H1 (cell line): ENCODE measurements at places on chromosomes 16 and 17.

DNA sequence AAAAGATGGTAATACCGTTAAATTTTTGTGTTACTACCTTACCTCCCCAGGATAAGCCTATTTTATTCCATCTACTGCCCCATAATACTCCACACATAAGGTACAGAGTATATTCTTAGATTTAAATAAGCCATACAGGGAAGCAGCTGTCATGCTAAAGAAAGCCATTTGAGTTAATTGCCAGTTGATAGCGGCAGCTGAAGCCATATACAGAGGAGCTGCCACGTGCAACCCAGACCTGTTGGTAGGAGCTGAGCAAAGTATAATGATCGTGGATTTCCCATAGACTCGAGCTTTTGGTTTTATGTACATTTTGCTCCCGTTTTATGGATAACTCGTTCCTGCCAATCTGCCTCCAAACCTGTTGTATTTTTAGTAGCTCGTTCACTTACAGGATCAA, 12.0 kb downstream of the CPSF4L start:
- H3K27me3 ChIP-seq, result no peaks in the 10 kb centered on the region
- H3K4me3 ChIP-seq, result no peak overlapping the region
- H3K27ac ChIP-seq, result no peak overlapping the region
- H3K4me1 ChIP-seq, result peaks cover 4% of the 10 kb centered on the region; the same call in 1 of the 2 replicates

- no peaks in the 10 kb centered on the region for H3K27me3 ChIP-seq
- H3K27ac ChIP-seq, result no peak overlapping the region
- no peak for DNase-seq
- H3K4me3 ChIP-seq, result no peak overlapping the region
- no peaks in the 10 kb centered on the region for H3K36me3 ChIP-seq
Measured at GRCh38 chr16:89374393-89374960, 115.9 kb downstream of the ANKRD11 start.

GRCh38 chr17:63525190-63525946, 2.2 kb downstream of the KCNH6 start:
- H3K27me3 ChIP-seq, result peaks cover 10% of the 10 kb centered on the region
- peaks cover 5% of the 10 kb centered on the region for H3K4me1 ChIP-seq
- no peak overlapping the region for H3K4me3 ChIP-seq
- H3K27ac ChIP-seq, result no peak overlapping the region

DNA sequence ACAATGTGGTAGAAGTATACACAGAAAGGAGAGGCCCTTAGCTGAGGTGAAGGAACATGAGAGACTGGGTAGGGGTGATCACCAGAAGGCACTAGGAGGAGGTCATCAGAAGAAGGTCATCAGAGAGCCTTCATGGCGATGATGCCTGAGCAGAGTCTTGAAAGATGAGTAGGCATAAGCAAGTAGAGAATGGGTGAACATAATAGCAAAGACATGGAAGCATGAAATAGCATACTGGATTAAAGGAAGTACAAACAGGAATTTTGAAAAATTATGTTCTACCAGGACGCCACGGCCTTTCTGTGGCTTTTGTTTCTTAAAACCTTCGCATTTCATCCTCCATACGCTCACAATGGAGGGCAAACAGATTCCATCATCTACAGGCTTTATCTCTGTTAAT, 2.9 kb downstream of the IKZF3 start:
- no peaks in the 10 kb centered on the region for H3K36me3 ChIP-seq
- H3K4me3 ChIP-seq, result no peak overlapping the region
- peaks cover 14% of the 10 kb centered on the region for H3K27me3 ChIP-seq
- DNase-seq, result no peak
- no peak overlapping the region for H3K27ac ChIP-seq

DNA sequence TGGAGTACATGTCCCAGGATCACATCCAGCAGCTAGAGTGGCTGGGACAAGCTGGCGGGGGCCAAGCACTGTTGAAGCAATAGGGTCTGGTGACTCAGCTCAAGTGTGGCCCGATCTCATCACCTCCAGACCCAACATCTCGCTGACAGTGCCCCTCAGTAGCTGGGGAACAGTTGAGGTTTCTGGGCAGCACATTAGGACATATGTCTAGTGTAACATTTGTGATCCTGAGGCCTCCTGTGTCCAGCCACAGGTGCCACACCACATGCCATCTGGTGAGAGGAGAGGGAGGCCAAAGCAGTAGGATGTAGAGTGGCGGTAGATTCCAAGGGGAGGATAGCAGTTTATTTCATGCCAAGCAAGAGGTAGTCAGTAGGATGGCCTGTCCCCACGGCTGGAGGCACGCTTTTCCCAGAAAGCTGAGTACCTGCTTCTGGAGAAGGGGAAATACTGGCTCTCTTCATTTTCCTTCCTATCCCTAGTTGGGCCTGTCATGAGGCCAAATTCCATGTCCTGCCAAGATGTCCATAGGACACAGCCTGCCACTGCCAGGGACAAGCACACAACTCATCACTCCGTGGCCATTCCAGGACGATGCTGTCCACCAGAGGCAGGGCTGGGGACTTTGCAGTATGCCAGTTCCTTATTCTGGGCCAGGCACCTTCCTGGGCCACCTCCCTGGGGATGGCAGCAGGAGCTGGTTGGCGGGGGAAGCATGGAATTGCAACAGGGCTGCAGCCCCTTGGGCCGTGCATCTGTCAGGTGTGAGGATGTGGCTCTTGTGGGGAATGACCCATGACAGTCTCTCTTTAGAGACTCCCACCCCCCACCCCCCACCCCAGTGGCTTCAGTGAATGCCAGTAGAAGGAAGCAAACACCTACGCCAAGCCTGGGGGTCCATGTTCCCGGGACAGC, 24.0 kb downstream of the GGA3 start:
- no peak for DNase-seq
- H3K27ac ChIP-seq, result no peak overlapping the region
- H3K27me3 ChIP-seq, result no peaks in the 10 kb centered on the region
- peaks cover 4% of the 10 kb centered on the region; the same call in 1 of the 2 replicates for H3K4me1 ChIP-seq
- peaks cover 29% of the 10 kb centered on the region for H3K36me3 ChIP-seq

DNA sequence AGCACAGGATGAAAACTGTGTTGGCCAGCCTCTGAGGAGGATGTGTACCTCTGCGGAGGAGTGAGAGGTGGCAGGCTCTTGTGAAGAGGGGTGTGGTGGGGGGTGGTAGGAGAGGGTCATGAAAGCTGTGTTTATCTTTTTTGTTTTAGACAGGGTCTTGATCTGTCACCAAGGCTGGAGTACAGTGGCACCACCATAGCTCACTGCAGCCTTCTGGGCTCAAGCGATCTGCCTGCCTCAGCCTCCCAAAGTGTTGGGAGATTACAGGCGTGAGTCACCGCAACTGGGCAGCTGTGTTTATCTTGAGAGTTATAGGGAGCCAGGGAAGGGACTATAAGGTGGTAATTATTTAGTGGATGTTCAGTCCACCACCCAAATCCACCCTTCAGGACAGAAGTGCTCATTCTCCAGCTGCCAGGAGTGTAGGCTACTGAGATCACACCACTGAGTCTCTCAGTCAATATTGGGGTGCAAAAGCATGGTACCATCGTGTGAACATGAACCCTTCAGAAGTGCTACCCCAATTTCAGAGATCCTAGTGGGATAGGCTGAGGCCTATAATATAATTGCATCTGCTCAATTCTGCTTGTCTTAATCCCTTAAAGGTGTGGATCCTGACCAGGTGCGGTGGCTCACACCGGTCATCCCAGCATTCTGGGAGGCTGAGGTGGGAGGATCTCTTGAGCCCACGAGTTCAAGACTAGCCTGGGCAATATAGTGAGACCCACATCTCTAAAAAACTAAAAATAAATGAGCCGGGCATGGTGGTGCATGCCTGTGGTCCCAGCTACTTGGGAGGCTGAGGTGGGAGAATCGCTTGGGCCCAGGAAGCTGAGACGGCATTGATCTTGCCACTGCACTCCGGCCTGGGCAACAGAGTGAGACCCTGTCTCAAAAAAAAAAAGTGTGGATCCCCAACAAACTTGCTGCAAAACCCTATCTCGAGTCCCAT, 788 bp upstream of the EXOC3L1 start:
- H3K4me1 ChIP-seq, result peaks cover 14% of the 10 kb centered on the region
- H3K4me3 ChIP-seq, result no peak overlapping the region
- no peak overlapping the region for H3K27ac ChIP-seq
- H3K36me3 ChIP-seq, result peaks cover 21% of the 10 kb centered on the region

DNA sequence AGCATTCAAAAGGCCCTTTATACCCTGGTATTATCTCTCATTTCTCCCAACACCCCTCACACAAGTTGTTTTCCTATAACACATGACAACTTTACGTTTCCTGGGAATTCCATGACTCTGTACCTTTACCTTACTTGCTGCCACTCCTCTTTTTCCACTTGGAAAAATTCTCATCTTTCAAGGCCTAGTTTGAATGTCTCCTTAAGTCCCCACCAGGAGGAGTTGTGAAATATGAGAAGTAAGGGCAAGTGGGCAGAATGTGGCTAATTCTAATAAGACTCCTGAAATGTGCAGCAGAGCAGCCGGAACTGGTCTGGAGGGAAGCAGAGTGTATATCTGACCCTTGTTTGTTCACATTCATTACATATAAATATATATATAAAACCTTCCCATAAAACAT, 39.7 kb downstream of the BRCA1 start:
- no peak overlapping the region for H3K27ac ChIP-seq
- H3K4me3 ChIP-seq, result no peak overlapping the region
- no peaks in the 10 kb centered on the region for H3K36me3 ChIP-seq
- no peaks in the 10 kb centered on the region for H3K4me1 ChIP-seq
- no peaks in the 10 kb centered on the region for H3K27me3 ChIP-seq
